ENCODE measurements at places on chromosomes 2 and 18. TPM values are rescaled to one million over a fixed set of nuclear protein-coding genes. Genes with fewer than 3 reads are reported as not detected.

The AKAIN1 gene
- polyA plus RNA-seq = not detected

The IHH gene
- 2.0 TPM for polyA plus RNA-seq

GRCh38 chr2:118669654-118670053 is 177.8 kb downstream of the EN1 start:
- DNase-seq = no peak

- DNase-seq = no peak
Observed at GRCh38 chr18:2618009-2618408, 37.5 kb upstream of the SMCHD1 start.

- no peak for DNase-seq
Observed at GRCh38 chr2:218128781-218129457, 3.1 kb downstream of the CXCR2 start.

Data from renal cortex interstitium (tissue), 15 donors.